ENCODE measurements at places on chromosomes 6 and 20.

DNA sequence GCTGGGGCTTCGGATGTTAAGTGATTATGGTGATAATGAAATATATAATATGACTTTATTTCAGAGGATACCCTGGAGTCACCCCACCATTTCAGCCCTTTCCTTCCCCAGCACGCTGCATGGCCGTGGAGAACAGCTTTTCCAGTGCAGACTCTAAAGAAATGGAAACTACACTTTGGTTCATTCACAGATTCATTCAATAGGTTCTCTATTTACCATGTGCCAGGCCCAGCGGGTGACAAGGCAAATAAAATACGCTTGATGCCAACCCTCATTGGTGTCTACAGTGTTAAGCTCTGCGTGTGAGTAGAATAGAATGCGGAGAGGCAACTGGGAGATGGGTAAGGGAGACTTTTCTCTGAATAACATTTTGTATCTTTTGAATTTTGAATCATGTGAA is 89.7 kb downstream of the TCP11 start:
- no peak for DNase-seq

DNA sequence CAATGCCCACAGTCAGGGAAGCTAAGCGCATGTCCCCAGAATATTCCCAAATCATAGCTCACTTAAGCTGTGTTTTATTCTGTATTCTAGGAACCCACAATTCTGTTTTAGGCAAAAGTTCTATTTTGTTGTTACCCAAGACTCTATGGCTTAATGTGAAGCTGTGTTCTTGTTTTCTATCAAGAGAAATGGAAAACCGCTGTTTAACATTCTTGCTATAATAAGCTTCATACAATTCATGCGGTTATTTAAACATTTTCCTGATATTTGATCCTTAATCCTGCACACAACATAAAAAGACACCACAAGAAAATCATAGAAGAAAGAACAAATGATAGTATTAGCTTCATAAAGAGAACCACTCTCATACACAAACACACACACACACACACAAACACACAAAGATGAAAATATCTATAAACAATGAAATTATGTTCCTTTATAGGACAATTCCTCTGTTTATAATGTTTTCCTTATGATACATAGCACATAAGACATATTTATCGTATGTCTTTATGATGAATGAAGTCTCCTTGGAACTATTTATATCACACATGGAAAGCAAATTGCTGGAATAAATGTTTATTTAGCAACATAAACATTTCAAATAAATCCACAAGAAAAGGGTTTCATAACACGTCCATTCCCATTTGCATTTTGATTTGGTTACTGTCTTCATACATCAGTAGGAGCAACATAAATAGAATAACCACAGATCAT is 16.4 kb upstream of the COL21A1 start:
- DNase-seq, result no peak

DNA sequence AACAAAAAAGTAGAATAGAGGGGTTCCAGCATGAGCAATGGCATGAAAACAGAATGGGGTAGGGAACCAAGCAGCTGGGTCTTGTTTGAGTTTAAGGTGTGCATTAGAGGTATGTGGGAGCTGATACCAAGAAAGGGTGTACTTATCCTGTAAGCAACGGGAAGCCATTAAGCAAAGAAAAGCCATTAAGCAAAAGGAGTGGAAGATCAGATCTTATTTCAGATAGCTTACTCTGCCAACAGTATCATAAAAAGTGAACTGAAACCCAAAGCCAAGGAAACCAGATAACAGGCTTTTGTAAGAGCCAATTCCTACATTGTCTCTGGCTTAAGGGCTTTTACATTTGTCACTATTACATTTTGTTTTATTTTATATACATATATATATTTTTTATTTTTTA is 21.3 kb upstream of the BEND6 start:
- DNase-seq, result no peak

DNA sequence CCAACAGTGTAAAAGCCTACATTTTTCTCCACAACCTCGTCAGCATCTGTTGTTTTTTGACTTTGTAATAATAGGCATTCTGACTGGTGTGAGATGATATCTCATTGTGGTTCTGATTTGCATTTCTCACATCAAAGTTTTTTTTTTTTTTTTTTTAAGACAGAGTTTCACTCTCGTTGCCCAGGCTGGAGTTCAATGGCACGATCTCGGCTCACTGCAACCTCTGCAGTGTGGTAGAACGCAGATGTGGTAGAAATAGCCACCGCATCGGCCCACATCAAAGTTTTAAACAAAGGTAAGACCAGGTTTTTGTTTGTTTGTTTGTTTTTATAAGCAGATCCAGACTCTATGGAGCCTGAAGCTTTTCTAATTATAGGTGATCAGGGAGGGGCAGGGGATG is 12.7 kb upstream of the PPP1R3G start:
- no peak for DNase-seq

DNA sequence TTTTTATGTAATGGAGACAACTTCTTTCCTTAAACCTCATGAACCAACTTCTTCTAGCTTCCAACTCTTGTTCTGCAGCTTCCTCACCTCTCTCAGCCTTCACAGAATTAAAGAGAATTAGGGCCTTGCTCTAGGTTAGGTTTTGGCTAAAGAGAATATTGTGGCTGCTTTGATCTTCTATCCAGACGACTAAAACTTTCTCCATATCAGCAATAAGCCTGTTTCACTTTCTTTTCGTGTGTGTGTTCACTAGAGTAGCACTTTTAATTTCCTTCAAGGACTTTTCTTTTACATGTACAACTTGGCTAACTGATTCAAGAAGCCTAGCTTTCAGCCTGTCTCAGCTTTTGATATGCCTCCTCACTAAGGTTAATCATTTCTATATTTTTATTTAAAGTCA is 596.1 kb upstream of the NRSN1 start:
- no peak for DNase-seq

GRCh38 chr6:75275067-75275466 is 9.5 kb downstream of the TMEM30A start:
- DNase-seq, result peak; percentile 69

GRCh38 chr6:36028088-36028876 is 674 bp downstream of the MAPK14 start:
- DNase-seq, result peak; percentile 12

DNA sequence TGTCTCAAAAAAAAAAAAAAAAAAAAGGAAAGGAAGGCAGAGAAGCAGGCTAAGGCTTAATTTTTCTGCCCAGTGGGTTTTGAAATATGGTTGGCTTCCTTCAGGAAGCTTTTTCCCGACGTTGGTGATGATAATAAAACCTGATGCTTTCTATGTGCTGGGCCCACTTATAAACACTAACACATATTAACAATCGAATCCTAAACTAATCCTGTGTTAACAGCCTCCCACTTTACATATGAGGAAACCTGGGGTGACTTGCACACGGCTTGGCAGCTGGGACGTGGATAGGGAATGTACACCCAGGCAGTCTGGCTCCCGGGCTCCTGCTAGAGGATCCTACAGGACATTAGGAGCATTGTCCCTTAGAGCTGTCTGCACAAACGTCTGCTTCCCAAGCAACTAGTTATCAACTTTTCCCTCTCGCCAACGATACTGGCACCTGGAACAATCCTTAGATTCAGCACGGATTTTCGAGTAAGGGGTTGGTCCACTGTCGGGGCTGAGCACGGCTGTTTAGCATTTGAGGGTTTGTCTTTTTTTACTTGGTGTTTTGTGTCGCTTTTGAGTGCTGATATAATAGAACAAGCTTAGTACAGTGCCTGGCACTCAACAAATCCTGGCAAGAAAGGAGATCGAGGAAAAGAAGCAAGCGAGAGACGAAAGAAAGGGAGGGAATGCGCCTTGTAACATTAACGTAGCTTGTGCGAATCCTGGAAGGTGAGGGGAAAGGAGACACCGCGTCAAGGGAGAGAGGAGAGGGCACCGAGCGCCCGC is 622 bp upstream of the KIZ start:
- DNase-seq, result peak; percentile 75

DNA sequence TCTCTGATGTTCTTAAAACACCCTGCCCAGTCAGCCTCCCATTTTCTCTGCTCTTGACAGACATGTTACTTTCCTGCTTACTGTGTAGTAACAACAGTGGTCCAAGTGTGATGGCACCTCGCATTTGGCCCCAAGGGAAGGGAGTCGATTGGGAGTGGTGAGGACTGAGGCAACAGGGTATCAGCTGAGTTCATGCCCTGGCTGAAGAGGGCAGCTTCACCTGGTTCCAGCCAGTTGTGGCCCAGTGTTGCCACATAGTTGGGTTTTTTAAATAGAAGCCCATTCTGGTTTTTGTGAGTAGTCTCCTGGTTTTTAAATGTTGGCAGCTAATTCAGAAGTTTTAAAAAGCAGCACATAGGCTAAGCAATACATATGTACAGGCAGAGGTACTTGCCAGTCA is 37.2 kb downstream of the ARFGEF2 start:
- DNase-seq, result no peak

- DNase-seq, result no peak
Measured at GRCh38 chr6:3696525-3697088, 54.9 kb downstream of the PXDC1 start.

GRCh38 chr20:24987244-24987643 is 5.3 kb downstream of the APMAP start:
- DNase-seq, result no peak

DNA sequence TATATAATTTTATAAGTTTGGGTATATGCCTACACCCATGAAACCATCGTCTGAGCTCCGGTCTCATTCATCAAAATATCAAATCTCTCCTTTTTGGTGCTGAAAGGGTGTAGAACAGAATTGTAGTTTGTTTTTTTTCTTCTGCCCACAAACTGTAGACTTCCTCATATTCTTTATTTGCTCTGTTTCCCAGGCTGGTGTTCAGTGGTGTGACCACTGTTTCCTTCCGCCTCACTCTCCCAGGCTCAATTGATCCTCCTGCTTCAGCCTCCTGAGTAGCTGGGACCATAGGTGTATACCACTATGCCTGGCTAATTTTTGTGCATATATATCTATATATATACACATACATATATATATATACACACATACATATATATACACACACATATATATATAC is 139.6 kb upstream of the HCRTR2 start:
- DNase-seq, result no peak

- DNase-seq, result peak; percentile 67
Measured at GRCh38 chr6:145887969-145888368, 73.4 kb upstream of the FBXO30 start.

GRCh38 chr20:13312300-13312699 is 91.2 kb downstream of the ISM1 start:
- no peak for DNase-seq

GRCh38 chr20:8967641-8968245 is 101.1 kb upstream of the PLCB4 start:
- no peak for DNase-seq

GRCh38 chr6:149235130-149235561 is 82.4 kb upstream of the TAB2 start:
- peak; percentile 53 for DNase-seq

- no peak for DNase-seq
Measured at GRCh38 chr6:2803731-2804429, 37.8 kb downstream of the SERPINB1 start.

DNA sequence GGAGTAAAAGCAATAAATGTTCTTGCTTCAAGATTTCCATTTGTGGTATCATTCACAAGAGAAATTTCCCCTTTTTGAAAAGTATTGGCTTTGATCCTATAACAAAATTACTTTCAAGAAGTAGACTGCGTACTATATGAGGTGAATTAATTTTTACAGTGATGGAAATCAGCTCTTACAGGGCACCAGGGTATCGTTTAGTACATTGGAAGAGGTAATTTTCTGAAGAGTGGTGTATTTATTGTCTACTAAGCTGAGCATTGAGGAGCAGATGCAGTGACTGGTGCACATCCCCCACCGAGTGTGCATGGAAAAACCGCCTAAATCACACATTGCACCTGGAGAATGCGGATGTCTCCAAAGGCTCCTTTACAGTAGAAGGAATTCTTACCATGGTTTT is 209.5 kb downstream of the SAMD5 start:
- DNase-seq, result no peak

GRCh38 chr6:45712786-45713185 is 302.9 kb downstream of the CLIC5 start:
- DNase-seq, result no peak

- DNase-seq, result no peak
Measured at GRCh38 chr20:63484236-63484635, 11.8 kb upstream of the KCNQ2 start.

GRCh38 chr20:32507998-32508774 is 76.9 kb downstream of the NOL4L start:
- no peak for DNase-seq

- peak; percentile 70 for DNase-seq
Measured at GRCh38 chr6:83097204-83097603, 29.7 kb downstream of the DOP1A start.

DNA sequence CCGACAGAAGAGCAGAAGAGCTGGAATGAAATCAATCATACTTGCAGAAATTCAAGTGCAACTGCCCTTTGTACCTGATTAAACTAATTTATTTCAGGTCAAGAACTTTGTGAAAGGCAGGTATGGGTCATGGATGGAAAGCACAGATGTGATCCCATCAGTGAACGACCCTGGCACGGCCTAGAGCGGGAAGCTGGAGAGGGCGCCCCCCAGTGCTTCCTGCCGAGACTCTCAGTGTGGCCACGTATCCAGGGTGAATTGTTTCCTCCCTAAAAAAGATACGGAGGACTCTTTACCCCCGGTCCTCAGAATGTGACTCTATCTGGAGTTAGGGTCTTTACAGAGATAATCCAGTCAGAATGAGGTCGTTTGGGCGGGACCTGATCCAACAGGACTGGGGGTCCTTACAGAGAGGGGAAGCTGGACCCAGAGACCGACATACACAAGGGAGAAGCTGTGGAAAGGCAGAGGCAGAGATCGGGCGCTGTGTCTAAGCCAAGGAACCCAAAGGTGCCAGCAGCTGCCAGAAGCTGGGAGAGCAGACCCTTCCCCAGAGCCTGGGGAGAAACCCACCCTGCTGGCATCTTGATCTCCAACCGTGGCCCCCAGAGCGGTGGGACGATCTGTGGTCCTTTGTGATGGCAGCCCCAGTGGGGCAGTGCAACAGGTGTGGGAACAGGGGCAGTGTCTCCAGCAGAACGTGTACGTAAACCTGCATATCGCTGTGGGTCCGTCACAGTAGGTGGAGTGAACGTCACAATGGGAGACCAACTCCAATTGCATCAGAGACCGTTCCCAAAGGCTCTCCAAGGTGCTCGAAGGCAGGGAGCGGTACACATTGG is 91.9 kb downstream of the TAF4 start:
- no peak for DNase-seq

DNA sequence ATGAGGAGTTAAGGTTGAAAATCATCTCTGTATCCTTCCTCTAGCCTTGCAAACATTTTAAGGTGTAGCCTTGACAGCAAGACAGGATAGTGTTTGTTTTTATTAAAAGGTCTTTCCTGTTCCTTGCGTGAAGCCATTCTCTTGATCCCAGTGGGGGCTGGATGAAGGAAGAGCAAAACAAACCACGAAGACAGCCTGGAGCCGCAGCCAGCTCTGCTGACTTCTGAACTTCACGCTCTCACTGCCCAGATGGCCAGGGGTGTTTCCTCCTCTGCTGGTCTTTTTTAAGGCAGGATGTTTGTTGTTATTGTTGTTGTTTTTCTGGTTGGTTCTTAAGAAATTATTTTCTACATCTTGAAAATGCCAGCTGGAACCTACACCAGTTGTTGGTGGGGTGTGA is 156.4 kb downstream of the MTHFD1L start:
- peak; percentile 29 for DNase-seq
